ENCODE measurements at places on chromosomes 12 and 14.

DNA sequence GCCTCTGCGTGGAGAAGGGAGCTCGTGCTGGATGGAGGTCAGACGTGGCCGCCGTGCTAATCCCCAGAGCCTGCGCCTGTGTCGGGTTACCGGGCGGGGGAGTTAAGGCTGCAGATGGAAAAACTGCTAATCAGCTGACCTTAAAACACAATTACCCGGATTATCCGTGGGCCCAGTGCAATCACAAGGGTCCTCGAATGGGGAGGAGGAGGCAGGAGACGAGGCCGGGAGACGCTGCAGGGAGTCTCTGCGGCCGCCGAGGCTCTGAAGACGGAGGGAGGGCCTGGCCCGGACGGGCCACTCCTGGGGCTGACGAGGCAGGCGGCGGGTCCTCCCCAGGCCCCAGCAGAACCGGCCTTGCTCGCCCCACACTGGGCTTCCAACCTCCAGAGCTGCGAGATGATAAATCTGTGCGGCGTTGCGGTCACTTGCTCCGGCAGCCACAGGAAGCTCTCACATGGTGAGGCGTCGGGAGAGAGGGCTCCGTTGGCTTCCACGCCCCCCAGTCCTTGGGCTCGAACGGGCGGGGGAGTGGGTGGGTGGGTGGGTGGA, 32.9 kb upstream of the FBRSL1 start:
- no peak for DNase-seq

GRCh38 chr12:67826148-67826547, 163.1 kb upstream of the IFNG-AS1 start:
- DNase-seq = no peak

DNA sequence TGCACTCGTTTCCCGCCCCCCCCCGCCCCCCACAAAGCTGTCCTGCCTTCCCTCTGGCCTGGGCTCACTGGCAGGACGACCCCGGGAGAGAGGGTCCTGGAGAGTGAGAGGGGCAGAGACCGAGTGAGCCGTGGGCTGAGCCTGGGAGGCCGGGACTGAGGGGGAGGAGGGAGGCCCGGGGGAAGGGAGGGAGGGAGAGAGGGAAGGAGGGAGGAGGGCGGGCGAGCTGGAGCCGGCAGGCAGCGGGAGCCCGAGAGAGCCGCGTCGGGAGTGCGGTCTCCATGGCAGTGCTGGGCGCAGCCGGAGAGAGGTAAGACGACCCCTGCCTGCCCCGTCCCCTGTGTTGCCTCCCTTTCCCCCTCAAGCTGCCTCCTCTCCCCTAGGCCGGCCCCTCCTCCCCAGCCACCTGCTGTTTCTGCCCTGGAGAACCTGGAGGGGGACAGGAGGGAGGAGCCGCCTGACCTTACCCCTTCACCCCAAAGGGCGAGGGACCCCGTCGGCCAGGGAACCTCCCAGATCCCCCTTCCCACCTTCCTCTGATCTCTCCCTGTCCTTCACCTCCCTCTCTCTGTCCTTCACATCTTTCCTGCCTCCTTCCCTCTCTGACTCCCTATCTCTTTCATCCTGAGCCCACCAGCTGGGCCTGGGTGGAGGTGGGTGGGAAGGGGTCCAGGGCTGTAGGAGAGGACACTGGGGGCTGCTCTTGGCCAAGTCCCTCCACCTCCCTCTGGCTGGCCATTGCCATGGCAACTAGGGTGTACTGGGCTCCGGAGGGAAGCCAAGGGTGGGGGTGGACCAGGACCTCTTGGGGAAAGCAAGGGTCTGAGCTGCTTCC, at the start of gene GPR162:
Gene GPR162 (plus strand): TSS at position 231 of the 835 bp plus-strand sequence. CDS start 2,078 bp downstream, outside the sequence.
- DNase-seq = no peak

DNA sequence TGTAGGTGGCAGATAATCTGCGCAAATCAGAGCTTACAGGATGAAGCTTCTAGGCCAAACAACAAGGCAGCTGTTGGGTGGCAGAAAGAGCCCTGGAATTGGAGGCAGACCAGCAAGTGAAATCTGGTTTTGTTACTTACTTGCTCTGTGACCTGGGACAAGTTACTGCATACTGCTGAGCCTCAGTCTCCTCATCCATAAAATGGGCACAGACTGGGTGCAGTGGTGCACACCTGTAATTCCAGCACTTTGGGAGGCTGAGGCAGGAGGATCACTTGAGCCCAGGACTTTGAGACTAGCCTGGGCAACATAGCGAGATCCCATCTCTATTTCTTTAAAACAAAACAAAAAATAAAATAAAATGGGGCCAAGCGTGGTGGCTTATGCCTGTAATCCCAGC, 31.4 kb upstream of the COX6A1 start:
- no peak for DNase-seq

DNA sequence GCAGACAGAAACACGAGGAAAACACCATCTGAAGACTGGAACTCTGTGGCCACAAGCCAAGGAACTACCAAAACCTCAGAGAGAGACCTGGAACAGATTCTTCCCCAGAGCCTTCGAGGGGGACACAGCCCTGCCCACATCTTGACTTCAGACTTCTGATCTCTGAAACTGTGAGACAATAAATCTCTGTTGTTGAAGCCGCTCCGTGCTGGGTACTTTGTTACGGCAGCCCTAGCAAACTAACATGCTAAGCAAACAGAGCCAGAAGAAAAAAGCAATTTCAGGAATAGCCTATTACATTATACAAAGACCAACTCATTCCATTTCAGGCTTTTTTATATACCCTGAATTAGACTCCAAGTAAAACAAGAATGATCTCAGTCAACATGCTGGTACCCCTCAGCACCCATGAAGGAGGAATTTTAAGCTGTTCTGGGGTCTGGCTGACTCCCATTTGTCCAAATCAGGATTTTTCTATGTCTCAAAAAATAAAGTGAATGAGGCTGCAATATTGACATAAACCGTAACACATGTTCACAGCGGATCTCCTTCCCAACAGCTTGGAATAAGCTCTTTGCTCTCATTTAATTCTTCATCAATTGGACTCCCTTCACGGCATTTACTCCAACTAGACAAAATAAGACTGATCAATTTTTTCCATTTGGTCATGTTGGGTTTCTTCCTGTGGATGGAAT, 190.1 kb downstream of the FOXN3 start:
- no peak for DNase-seq

GRCh38 chr12:71164166-71164565, 6.4 kb upstream of the TSPAN8 start:
- DNase-seq = no peak

DNA sequence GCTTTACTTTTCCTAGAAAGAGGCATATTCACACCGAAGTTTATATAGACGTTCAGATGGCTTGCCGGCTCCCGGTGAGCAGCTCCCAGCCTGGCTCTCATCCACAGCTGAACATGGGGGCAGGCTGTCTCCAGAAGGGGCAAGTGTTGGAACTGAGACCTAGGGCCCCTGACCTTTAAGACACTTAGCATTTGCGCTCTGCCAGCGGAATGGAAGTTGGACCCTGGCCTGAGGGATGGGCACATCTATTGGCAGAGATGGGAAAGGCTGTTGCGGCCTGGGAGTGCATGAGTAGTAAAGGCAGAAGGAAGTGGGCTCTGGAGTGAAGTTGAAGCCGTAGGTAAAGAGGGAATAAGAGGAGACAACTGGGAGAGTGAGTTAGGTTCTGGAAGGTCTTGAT, 54.2 kb upstream of the TSPAN9 start:
- DNase-seq = no peak

DNA sequence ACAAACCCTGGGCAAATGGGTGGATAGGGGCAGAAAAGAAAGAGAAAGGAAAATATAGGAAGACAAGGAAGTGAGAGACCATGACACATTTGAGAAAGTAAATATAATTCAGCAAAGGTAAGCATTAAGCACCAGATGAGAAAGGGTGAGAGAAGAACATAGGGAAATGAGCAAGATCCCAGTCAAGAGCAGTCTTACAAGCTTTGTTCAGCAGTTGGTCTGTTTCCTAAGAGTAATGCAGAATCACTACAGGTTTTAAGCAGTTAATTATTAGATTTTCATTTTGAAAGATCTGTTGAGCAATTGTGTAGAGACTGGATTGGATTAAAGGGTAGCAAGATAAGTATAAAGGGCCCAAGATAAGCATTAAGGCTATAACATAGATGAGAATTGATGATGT, 146.3 kb downstream of the PLCZ1 start:
- no peak for DNase-seq

DNA sequence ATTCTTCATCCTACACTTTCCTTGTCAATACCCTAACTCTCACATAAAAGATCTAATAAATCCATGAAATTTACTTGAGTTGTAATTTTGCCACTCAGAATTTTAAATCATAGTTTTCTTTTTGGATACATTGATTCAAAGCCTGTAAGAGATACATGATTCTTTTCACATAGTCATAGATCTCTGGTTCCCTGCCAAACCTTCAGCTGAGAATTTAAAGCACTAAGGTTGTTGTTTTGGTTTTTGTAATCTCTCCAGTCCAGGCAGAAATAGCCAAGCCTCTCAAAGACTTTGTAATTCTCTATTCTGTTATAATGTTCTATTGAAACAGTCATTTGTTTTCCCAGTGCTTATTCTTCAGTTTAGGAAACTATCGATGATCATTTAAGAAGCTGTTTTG, 273.9 kb downstream of the TRHDE start:
- no peak for DNase-seq

- no peak for DNase-seq
Observed at GRCh38 chr12:91651728-91652127, 469.1 kb upstream of the DCN start.

DNA sequence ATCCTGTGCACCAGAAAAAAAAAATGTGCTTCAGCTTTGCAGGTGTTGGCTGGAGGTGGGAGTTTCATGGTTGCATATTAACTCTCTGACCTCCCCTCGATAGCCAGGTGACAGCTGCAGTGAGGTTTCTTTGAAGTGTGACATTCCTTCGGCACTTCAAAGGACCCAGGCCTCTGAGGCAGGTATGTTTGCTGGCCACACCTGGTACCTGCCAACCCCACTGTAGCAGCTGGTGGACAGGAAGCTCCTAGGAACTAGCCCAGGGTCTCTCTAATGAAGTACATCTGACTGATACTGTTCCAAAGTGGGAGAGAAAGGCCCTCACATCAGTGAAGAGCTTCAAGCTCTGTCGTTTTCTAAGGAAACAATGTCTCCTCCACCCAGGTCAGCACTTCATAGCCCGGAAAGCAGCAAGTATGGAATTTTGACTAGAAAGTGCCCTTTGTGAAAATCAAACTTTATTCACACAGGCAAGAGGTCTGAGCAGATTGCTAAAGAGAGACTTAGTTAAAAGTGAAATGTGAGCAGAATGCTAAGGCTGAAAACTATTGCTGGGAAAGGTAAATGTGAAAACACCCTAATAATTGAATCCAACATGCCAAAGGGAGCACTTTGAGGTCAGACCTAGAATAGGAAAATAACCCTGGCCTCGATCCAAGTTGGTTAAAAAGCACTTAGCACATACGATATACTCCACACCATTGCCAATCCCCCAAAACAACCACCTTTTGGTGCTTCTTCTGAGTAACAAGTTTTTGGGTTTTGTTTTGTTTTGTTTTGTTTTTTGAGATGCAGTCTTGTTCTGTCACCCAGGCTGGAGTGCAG, 71.3 kb downstream of the PHLDA1 start:
- DNase-seq = no peak

GRCh38 chr14:85357120-85357519, 172.8 kb upstream of the FLRT2 start:
- no peak for DNase-seq

DNA sequence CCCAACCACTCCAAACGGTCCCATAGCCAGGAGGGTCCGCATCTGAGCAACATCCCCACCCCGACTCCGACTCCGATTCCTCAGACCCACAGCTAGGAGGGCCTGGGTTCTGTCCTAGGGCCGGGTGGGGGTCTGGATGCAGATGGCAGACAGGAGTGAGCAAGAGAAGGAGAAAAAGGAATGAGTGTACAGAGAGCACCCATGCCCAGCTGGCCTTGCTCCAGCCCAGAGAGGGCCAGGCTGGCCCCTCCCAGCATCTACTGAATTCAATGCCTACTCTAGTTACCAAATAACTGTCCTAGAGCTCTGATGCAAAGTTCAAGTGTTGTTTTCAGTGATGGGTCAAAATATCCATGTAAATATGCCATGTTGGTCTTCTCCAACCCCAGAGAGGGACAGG, 40.8 kb downstream of the VDR start:
- DNase-seq = no peak

- DNase-seq = no peak
Observed at GRCh38 chr14:75995372-75996041, 9.9 kb downstream of the IFT43 start.

DNA sequence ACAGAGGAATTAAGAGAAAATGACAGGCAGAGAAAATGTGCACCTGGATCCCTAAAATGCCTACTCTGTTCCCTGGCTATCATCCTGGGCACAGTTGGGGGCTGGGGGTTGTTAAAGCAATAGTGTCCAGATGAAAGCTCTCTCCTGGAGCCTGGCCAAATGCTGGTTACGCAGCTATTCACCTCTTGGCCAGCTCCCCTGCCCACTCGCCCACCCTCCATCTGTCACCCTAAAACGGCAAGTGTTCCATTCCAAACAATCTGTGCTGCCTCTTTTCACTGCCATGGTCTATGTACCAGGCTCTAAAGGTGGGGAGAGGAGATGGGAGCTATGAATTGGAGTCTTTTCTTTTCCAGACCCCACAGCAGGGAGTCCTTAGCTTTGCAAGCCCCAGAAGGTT, 24.7 kb upstream of the NPFF start:
- DNase-seq = no peak

DNA sequence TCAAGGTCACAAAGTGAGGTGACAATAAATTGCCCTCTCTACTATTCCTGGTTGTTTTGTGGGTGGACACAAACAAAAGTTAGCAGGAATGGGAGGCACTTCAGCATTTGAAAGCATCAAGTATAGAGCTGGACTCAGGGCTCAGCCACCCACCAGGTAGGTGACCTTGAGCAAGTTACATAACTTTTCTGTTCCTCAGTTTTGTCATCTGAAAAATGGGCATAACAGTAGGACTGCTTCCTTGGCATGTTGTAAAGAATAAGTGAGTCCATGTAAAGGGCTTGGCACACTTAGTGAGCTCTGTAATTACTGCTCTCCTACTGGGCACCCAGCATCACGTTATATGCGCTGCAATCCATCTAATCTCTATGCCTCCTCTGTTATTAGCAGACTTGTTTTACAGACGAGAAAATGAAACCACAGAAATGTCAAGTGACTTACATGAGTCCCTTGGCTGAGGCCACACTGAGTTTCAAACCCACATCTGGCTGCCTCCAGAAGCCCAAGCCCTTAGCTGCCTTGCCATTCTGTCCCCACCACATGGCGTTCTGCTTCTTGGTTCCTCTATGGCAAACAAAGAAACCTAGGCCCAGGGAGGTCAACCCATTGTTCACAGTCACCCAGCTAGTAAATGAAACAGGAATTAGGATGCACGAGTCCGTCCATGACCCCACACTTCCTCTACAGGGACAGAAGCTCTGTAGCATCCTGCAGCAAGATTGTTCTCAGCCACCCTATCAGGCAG, 63.2 kb upstream of the SLC24A4 start:
- no peak for DNase-seq

- DNase-seq = no peak
Observed at GRCh38 chr12:32517966-32518365, 118.6 kb downstream of the FGD4 start.

- no peak for DNase-seq
Observed at GRCh38 chr12:119602734-119603094, 9.1 kb downstream of the TMEM233 start.
